ENCODE measurements at places on chromosomes 3 and 15. TPM values are rescaled to one million over a fixed set of nuclear protein-coding genes. Genes with fewer than 3 reads are reported as not detected.
A peak's percentile ranks its signal among the peaks of the same experiment; 100 is the strongest.

Gene GORASP1
- total RNA-seq = 64.3 TPM

Gene TRNT1
- 26.5 TPM for total RNA-seq

Gene PLA2G4E
- 0.09 TPM for total RNA-seq

- H3K27ac ChIP-seq = no peak overlapping the region
- peaks cover 4% of the 10 kb centered on the region for H3K4me1 ChIP-seq
- H3K4me3 ChIP-seq = no peak overlapping the region
Observed at GRCh38 chr3:154795582-154795981, 284.5 kb upstream of the MME start.

GRCh38 chr3:185151964-185152409 is 873 bp downstream of the C3orf70 start:
- DNase-seq = no peak
- H3K36me3 ChIP-seq = no peaks in the 10 kb centered on the region
- H3K4me3 ChIP-seq = peak overlapping the region; percentile 78
- H3K27ac ChIP-seq = peak overlapping the region; percentile 36

- no peak overlapping the region for H3K27ac ChIP-seq
- H3K4me1 ChIP-seq = peaks cover 20% of the 10 kb centered on the region
- no peaks in the 10 kb centered on the region for H3K36me3 ChIP-seq
- no peak for DNase-seq
- no peak overlapping the region for H3K4me3 ChIP-seq
Observed at GRCh38 chr3:179147514-179147872, 664 bp upstream of the PIK3CA start.

GRCh38 chr3:157290766-157291165 is 130.8 kb upstream of the CCNL1 start:
- DNase-seq = no peak
- H3K4me3 ChIP-seq = no peak overlapping the region
- no peaks in the 10 kb centered on the region for H3K36me3 ChIP-seq
- H3K4me1 ChIP-seq = no peaks in the 10 kb centered on the region
- no peaks in the 10 kb centered on the region for H3K27me3 ChIP-seq

DNA sequence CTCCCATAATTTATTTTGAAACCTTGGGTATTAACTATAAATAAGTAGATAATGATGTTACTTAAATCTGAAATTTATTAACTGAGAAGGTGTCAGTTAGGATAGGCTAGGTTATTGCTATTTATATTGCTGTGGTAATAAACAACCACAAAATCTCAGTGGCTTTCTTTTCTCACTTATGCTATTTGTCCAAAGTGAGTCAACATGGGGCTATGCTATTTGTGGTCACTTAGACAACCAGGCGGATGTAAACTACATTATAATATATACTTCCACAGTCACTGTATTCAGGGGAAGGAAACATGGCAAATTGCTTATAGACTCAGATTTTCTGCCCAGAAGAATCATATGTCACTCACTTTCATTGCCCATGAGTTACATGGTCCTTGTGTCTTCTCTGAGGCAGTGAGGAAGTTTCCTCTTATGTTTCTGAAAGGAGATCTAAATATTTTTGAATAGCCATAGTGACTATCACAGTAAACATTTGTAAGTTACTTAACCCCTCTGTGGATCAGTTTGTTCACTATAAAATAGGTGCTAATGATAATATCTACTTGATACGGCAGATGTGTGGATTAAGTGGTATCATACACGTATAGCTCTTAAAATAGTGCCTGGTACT is 19.8 kb downstream of the HMG20A start:
- DNase-seq = no peak
- no peaks in the 10 kb centered on the region for H3K27me3 ChIP-seq
- H3K36me3 ChIP-seq = no peaks in the 10 kb centered on the region
